Fibroblast of mammary gland (primary cell): ENCODE measurements at places on chromosomes 12 and 14.

DNA sequence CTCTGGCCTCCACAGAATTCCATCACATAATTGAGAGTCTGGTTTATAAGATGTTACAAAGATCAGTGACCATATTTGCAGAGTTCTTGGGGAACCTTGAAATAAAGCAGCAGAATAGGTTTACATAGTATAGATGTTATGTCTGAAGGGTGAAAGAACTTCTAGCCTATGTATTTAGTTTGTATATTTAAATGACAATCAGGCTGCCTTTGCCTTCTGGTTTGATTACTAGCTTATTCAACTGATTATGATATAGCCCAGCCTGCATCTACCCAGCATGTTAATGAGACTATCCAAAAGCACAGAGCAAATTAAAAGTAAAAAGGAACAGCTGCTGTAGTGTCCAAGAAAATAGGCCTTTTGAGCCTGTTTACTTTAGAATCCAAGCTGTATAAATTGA is 85.3 kb downstream of the APAF1 start:
- no peak for DNase-seq

DNA sequence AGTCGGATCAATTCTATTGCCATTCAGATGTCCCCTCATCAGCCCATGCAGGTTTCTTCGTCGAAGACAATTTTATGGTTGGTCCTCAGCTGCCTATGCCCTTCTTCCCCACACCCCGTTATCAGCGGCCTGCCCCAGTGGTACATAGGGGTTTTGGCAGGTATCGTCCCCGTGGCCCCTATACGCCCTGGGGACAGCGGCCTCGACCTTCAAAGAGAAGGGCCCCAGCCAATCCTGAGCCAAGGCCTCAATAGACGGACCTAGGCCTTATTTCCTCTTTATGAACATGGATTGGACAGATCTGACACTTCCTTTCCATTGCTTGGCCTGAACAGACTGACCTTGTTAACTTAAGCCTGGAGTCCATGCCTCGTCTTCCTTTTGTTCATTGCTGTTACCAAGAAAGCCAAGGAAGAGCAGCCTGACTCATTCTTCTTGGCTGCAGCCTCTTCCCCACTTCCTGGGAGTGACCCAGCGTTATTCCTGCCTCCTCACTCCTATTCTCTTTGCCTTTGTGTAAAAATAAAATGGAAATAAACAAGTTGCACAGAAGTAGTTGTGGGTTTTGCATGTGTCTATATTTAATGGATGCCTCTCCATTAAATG is 156.5 kb upstream of the AMIGO2 start:
- DNase-seq, result peak; percentile 90

DNA sequence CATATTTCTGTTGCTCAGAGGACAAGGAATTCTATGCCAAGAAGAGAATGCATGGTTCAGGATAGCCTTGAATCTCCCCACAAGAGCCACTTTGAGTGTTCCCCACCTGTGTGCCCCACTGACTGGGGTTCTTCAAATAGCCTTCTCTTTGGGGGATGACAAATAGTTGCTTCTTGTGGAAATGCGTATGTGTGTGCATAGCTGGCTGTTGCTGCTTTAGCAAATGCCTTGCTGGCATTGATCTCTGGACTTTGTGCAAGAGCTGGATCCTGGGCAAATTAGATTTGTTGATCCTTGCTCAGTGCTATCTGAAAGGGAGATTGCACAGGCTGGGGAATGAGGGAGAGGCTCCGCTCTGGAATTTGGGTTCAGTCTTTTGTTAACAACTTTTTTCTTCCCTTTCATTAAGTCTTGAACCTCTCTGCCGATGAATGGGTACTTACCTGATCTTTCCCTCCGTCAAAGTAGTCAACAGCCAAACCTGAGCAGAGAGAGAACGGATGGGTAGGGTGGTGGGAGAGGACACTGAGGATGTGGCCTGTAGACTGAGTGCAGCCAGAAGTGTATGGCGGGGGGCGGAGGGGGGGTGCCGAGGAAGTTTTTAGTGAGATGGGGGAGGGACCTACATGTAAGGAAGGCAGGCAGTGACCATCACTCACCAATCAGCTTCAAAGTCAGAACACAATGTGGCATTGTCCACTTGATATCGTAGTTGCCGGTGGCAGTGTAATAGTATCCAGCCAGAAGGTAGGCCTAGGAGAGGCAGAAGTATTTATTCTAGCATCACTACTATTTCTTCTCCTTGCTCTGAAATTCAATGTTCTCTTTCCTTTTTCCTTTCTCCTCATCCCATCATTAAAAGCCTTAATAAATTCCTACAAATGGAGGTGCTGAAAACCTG is 10.7 kb downstream of the EMG1 start:
- DNase-seq, result no peak

GRCh38 chr12:105292705-105293104 is 37.8 kb upstream of the C12orf75 start:
- DNase-seq, result peak; percentile 24

DNA sequence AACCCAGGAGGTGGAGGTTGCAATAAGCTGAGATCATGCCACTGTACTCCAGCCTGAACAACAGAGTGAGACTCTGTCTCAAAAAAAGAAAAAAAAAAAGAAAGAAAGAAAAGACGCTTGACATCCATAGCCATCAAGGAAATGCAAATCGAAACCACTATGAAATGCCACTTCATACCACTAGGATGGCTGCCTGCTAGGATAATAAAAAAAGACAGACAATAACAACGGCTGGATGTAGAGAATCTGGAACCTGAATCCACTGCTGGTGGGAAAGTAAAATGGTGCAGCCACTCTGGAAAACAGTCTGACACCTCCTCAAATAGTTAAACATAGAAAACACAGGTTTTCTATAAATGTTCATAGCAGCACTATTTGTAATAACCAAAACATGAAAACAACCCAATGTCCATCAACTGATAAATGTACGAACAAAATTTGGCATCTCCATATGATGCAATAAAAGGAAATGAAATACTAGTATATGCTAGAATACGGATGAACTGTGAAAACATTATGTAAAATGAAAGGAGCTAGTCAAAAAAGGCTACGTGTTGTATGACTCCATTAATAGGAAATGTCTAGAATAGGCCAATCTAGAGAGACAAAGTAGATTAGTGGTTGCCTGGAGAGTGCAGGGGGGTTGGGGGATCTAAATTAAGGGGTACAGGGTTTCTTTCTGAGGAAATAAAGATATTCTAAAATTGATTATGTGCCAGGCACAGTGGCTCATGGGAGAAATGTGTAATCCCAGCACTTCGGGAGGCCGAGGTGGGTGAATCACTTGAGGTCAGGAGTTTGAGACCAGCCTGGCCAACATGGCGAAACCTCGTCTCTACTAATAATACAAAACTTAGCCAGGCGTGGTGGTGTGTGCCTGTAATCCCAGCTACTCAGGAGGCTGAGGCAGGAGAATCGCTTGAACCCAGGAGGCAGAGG is 9.7 kb downstream of the WSB2 start:
- DNase-seq, result no peak

DNA sequence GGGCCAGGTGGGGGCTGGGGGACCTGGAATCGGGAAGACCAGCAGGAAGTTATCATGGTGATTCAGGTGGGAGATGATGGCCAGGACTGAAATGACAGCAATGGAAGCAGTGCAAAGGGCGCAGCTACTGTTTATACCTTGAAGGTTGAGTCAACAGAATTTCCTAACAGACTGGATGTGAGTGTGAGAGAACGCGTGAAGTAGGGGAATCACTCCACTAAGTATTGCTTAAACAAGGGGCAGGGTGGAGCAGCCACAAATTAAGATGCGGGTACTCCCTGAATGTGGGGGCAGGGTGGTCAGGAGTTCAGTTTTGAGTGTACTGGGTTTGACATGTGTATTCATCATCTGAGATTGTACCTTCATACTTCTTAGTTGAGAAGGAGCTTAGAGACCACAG is 45.1 kb downstream of the MYF5 start:
- peak; percentile 58 for DNase-seq

- DNase-seq, result no peak
Observed at GRCh38 chr12:3172124-3173007, 95.2 kb downstream of the TSPAN9 start.

- peak; percentile 53 for DNase-seq
Observed at GRCh38 chr12:48767047-48767446, 21.8 kb downstream of the ADCY6 start.

DNA sequence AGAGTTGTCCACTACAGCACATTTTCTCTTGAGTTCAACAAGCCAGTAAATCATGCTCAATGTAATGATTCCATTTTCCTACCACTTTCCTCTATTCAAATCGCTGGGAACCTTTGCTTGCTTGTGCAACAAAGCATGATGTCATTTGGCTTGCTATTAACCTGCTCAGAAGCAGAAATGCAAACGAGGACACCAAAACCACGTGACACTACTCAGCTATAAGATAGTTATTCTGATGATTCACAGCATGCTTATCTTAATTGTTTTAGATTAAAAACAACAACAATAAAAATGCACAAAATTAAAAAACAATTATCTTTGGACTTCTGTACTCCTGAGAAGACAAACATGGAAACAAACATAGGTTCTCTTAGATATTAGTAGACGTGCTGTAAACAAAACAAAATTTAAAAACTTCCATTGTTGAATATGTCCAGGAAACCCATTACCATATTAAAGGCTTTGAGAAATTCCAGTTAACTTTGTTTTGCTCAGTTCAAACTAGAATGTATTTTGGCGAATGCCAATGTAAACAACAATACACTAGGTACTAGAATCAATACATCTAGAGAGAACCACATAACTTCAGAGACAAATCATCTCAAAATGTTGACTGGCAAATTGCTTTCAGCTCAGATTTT is 77.5 kb upstream of the KRAS start:
- DNase-seq, result peak; percentile 75
